T-helper 2 cell treated with Interferon-gamma antibody and Interleukin-4, amounts not matched to agents 5 μg/mL and 100 μg/mL, for 36 hours (primary cell): ENCODE measurements at places on chromosomes 2 and 18.

DNA sequence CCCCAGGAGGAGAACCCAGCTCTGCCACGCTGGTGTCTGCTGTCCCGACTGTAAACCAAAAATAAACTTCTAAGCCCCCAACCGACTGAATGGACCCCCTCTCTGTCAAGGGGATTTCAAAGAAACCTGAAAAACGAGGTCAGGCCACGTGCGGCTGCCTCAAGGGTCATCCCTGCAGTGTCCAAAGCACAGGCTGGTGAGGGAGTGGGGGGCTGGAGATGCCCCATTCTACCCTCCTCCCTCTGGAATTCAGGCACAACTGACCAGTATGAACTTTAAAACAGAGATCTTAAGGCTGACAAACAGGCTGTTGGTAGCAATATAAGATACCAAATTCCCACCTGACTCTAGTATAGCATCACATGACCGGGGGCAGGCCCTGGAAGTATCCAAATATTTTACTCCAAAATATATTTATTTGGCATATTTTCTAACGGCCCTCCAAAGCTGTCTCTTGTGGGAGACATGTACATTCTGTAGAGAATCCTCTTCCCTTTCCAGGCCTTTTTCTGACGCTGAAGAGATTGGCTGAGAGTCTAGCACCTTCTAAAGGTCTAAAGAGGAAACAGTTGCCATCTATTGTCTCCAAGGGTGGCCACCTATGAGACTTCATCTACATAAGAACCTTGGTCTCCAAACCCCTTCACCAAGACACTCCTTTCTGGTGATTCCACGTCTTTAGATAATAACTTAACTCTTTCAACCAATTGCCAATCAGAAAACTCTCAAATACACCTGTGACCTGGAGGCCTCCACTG lies 40.4 kb upstream of the CTDP1 start:
- DNase-seq, result no peak

DNA sequence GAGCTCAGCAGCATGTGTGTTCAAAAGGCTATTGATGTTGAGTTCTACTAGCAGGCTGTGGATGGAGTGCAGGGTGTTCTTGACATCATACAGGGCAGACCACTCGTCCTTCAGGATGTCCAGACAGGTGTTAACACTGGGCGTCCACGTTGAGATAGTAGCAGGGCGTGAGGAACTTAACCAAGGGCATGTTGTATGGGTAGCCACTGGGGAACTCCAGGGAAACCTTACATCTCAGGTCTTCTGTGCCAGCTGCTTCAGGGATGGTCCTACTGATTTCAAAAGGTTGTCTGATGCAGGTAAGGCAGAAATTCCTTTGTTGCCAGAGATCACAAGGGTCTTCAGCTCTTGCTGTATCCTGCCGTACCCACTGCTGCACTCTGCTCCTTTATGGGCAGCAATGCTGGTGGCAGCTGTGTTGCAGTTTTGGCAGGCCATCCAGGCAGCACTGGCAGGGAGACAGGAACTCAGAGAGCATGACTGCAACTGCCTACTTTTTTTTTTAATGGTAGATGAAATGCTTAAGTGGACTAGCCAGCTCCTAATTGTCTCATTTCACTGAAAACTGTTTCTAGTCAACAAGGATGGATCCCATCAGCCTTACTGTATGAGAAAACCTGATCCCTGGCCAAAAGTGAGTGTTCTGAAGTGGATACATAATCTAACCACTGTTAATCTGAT lies 32.4 kb upstream of the RBBP8 start:
- no peak for DNase-seq

DNA sequence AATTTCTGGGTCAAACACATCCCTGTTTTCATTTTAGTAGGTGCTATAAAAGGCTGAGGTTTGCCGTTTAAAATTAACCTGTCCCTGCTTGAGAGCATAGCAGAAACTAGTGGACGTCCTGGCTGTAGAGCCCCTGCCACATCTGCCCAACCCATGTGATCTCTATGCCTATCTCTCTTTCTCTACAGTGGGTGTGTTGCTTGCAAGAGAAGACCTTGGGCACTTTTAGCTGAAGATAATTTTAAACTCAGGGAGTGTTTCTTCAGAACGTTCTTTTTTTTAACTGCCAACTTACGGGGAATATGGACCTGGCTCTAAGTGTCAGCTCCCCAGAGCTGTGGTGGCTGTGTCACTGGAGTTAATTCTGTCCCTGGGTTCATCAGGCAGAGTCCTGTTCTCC lies 100.6 kb downstream of the NRP2 start:
- no peak for DNase-seq

DNA sequence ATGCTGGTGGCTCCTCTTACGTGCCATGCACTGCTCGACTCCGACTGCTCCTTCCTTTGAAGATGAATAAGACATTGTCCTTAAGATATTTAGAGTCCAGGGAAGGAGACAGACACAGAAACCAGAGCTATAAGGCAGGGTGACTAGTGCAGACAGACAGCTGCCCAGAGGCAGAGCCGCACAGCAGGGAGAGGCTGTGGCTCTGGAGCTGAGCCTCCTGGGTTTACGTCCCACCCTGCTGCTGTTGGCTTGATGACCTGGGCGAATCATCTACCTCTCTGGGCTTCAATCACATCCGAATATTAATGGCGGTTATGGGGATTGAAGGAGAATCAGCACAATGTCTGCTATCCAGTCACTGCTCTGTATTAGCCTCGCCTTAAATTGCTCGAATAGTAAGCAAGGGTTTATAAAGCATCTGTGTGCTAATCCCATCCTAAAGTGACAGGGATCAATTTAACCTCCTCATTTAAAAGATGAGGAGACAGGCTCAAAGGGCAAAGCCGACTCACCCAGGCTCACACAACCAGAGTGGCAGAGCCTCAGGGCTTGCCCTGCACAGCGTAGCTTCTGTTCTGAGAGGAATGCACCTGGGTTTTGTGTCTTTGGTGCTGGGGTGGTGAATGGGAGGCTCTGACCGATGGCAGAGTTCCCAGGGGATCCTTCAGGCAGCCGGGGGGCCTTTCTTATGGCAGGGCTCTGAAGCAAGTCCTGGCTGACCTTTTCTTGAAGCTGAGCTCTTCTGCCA lies 284.1 kb downstream of the MYCN start:
- no peak for DNase-seq

- DNase-seq, result no peak
Observed at GRCh38 chr2:74415762-74416395, 5.5 kb downstream of the C2orf81 start.

GRCh38 chr18:68086481-68086880 lies 570.0 kb upstream of the DSEL start:
- no peak for DNase-seq

DNA sequence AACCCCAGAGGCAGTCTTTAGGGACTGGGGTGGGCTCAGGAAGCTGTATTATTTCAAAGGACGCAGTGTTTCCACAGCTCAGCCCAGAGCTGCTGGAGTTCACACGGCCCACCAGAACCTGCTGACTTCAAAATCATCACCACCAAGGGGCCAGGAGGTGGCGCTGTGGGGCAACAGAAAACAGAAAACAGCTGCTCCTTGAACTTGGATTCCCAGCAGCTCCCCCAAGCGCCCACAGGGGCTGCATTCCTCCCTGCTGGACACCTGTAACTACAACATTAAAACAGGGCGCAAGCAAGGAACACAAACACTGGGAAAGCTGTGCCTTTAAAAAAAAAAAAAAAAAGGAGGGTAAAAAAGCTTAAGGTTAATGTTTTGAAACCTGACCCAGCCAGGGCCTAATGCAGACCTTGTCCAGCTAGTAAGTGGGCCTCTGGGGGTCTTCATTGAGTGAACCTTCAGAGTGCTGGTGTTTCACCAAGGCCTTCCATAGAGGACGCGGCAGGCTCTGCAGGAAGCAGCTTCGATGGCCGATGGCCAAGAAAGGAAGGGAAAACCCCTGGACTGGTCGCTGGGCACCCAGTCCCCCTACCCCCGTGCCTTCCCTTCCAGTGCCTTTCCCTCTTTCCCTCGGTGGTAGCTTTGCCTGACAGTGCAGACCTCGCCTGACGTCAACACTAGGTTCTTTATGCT lies 25.9 kb downstream of the MLPH start:
- peak; percentile 61 for DNase-seq

- DNase-seq, result no peak
Observed at GRCh38 chr18:69537183-69537582, 136.5 kb downstream of the DOK6 start.

GRCh38 chr2:38095996-38096861 lies 20.3 kb upstream of the CYP1B1 start:
- peak; percentile 35 for DNase-seq

GRCh38 chr2:78417355-78417754 lies 608.1 kb upstream of the REG3G start:
- no peak for DNase-seq
